ENCODE measurements at places on chromosomes 5 and 9.

DNA sequence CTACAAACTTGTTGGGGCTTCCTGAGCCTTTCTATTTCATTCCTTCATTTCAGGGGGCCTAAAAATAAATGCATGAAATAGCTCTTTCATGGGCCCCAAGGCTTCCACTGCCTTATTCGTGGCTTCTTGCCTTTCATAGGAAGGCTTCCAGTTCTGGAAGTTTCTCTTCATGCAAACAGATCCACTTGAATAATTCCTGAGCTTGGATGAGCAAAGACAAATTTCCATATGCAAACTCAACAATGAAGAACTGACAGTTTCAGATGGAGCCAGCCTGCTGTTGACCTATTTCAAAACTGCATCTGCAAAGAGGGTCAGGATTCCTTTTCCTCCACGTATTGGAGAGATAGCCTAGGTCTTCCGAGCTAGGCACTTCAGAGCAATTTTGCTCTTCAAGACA is 142.1 kb downstream of the MLLT3 start:
- DNase-seq = no peak

DNA sequence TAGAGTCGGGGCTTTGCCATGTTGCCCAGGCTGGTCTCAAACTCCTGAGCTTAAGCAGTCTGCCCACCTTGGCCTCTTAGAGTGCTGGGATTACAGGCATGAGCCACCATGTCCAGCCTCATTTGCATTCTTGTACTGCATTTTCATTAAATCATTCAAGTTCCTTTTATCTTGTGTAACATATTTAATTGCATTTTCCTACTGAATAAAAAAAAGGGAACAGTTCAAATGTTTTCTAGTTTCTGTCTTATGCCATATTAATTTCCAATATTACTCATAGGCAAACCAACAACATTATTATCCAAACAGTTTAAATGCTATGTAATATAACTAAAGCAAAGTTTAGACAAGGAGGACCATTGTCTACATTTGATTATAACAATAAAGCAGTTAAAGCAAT is 6.1 kb downstream of the SLC31A1 start:
- DNase-seq = no peak

GRCh38 chr9:71393005-71393404 is 271.6 kb upstream of the TRPM3 start:
- DNase-seq = no peak

GRCh38 chr5:179614745-179615144 is 8.7 kb downstream of the HNRNPH1 start:
- DNase-seq = no peak

Data from NCI-H1694 treated with DMSO at 0.1 percent for 48 hours (cell line).